ENCODE measurements at places on chromosomes 3 and 15.

- no peak for DNase-seq
Measured at GRCh38 chr15:92870010-92870591, 30.0 kb upstream of the CHD2 start.

GRCh38 chr15:51252671-51253070 lies 85.7 kb downstream of the CYP19A1 start:
- DNase-seq: no peak

GRCh38 chr3:23075496-23075895 lies 127.6 kb upstream of the UBE2E2 start:
- peak; percentile 53 for DNase-seq

DNA sequence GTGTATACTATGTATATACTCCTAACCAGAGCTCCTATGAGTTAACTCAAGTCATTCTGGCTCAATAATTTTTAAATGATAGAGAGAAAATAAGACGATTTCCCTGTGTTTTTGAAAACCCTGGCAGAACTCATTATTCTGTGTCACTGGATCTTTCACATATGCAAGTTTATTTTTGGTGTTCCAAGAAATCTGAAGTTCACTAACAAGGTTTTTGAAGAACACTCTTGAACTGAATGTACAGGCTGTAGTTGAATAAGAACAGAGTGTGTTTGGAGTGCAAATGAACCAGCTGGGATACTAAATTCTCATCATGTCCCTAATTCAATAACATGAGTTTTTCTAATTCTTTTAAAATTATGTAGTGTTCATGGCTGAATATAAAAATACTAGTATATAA lies 466.9 kb upstream of the SUCLG2 start:
- DNase-seq: no peak

DNA sequence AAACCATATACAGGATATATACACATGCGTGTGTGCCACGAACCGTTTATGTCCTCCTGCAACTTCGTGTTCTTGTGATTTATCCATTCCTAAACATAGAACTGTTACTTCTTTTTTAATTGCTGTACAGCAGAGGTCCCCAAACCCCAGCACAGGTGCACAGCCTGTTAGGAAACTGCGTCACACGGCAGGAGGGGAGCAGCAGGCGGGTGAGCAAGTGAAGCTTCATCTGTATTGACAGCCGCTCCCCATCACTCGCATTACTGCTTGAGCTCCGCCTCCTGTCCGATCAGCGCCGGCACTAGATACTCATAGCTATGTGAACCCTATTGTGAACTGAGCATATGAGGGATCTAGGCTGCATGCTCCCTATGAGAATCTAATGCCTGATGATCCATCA lies 34.9 kb upstream of the NRROS start:
- DNase-seq: no peak

GRCh38 chr3:150747886-150748683 lies 14.9 kb downstream of the SIAH2 start:
- no peak for DNase-seq

DNA sequence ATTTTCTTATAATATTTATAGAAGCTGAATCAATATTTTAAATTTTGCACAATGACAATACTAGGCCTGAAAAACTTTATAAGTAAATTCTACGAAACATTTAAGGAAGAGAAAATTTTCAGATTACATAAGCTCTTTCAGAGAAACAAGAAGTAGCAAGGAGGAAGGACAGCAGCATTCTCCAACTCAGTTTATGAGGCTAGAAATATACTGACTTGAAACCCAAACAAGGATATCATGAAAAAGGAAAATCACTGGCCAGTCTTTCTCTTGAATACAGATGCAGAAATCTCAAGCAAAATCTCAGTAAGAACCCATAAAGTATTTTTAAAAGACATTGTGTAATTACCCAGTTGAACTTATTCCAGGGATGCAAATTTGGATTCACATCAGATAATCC lies 121.3 kb downstream of the STAC start:
- no peak for DNase-seq

DNA sequence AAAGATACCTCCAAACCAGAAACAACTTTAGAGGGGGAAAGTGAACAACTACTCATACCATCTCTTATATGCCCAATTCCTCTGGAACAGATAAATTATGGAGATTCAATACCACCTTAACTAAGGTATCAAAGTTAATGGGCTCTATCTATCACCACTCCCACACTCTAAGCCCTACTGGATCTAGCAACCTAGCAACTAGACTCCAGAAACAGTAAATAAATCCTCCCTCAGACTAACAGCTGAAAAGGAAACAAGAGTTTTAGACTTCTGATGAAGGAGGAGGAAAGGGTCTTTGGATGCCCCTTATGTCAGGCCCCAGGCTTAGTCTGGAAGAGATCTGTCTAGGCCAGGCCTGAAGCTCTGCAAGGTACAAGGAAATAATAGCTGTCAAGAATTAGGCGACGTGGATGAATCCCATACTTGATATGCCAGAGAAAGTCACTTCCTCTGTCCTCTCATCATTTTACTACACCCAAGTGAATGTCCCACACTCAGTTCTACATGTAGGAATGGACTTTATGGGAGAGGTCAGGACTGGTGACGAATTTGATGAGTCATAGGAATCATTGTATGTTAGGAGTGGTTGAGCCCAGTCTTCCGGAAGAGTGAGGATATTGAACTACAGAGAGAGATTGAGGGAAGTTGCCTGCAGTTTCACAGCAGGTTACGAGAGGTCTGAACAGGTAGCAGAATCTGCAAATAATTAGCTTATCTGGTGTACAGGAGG lies 113.8 kb downstream of the AKAP13 start:
- peak; percentile 99 for DNase-seq

GRCh38 chr3:71728632-71729342 lies 3.6 kb upstream of the EIF4E3 start:
- peak; percentile 11 for DNase-seq

- no peak for DNase-seq
Measured at GRCh38 chr3:150450916-150451315, 42.8 kb downstream of the TSC22D2 start.

GRCh38 chr3:194447161-194447560 lies 39.6 kb downstream of the ATP13A3 start:
- no peak for DNase-seq

DNA sequence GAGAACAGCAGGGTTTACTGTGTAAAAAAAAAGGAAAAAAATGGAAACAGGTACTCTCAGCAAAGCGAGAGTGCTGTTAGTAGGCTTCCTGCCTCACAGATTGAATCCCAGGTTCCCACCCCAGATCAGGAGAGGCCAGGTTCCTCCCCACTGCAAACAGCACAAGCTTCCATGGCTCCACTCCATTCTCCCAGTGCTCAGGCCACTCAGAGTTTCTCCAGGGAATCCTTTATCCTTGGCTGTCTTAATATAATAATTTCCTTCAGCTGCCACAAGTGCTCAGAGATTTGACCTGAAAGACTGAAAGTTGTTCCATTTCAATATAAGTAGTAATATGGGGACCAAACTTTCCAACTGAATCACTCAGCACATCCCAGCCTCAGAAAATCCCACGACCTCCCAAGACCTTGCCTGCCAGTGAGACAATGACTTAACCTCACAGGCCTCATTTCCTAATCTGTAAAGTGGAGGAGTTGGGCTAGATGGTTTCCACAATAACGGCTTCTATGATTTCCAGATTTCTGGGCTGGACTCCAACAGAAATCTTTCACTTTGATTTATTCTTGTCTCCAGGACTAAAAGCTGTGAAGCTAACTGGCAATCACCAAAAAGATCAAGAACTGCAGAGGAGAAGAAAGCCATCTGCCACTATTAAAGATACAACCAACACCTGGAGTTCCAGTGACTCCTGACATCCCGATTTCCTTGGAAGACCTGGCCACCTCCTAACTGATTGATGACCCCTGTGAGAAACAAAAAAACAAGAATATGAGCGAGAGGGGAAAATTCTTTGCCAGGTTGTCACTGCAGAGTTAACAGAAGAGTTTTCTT lies 289.5 kb downstream of the NEK10 start:
- no peak for DNase-seq

- no peak for DNase-seq
Measured at GRCh38 chr15:77599357-77599756, 33.4 kb downstream of the LINGO1 start.

GRCh38 chr3:167228135-167228534 lies 152.0 kb downstream of the ZBBX start:
- DNase-seq: peak; percentile 51

DNA sequence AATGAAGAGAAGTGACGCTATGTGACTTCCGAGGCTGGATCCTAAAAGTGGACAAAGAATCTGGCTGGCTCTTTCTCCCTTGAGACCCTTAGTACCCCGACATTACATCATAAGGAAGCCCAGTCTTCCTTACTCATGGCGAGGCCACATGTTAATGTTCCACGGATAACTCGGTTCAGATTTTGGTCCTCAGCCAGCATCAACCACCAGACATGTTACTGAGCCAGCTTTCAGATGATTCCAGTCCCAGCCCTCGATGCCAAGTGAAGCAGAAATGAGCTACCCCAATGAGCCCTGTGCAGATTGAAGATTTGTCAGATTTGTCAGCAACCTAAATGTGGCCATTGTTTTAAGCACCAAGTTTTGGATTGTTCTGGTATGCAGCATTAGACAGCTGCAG lies 46.6 kb downstream of the SLCO2A1 start:
- peak; percentile 64 for DNase-seq

DNA sequence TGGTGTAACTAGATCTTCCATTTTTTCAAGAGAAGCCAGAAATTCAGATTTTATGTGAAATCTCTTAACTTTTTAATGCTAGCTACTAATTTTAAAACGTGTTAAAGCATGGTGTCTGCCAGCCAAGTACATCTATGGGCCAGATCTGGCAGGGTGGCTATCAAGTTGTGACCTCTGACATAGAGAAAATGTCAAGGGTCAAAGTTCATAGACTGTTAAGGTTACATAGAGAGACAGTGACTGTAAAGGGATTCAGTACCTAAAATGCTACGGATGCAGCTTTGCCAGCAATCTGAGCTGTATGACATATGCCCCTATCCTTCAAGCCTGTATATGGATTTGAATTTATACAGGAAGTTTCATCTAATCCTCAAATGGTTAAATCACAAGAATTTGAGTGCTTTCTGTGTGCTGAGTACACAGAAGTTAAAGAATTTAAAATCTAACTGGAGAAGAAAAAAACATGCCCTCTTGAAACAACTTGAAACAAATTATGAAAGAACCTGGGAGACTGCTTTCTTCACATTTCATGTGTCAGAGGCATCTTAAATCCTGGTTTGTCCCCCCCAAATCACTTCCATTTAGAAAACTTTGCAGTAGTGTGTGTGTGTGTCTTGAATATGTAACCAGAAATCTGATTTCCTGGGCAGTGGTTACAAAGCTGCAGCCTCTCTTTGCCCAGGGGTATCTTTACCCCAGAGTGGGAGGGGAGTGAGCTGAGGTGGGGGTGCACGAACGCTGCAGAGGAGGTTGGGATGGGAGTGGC lies 895 bp upstream of the ARHGAP31 start:
- DNase-seq: no peak

GRCh38 chr15:42736178-42736792 lies 643 bp downstream of the CDAN1 start:
- DNase-seq: no peak

DNA sequence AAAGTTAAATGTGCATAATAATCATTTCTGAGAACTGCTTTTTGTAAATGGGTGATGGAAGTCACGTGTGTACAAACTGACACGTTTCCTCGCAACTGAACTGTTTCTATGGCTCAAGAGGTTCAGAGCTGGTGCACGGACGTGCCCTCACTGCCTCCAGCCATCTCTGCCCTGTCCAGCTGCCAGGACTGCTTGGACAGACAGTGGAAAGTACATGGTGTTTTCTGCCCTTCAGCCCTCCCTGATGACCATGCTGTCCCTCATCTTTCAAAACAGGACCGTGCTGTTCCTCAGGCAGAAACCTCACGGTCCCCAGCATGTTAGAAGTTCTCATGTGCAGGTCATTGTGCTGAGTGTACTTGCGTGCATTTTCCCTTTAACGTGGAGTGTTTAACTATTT lies 38.7 kb downstream of the GJD2 start:
- DNase-seq: no peak

- peak; percentile 93 for DNase-seq
Measured at GRCh38 chr3:153130312-153130977, 31.6 kb upstream of the RAP2B start.

GRCh38 chr15:77396692-77397091 lies 23.2 kb downstream of the PEAK1 start:
- DNase-seq: no peak

GRCh38 chr3:29583861-29584260 lies 303.0 kb downstream of the RBMS3 start:
- no peak for DNase-seq

GRCh38 chr3:141401573-141402475 lies 33.5 kb downstream of the ZBTB38 start:
- no peak for DNase-seq

DNA sequence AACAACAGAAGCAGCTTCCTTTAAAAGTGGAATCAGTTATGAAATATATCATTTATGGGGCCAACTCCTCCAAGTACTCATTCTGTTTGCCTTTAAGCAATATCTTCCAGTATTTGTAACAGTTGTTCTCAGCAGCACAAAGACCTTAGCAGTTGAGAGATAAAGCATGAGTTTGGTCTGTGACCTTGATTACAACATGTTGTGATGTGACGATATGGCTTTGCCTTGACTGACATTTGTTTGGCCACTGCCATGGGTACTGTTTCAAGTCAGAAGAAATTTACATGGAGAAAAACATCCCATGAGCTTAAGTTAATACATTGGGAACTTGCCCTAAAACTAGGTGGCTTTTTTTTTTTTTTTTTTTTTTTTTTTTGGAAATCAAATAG lies 175.1 kb upstream of the KBTBD8 start:
- DNase-seq: no peak

- DNase-seq: no peak
Measured at GRCh38 chr3:77158730-77159581, 119.1 kb downstream of the ROBO2 start.

DNA sequence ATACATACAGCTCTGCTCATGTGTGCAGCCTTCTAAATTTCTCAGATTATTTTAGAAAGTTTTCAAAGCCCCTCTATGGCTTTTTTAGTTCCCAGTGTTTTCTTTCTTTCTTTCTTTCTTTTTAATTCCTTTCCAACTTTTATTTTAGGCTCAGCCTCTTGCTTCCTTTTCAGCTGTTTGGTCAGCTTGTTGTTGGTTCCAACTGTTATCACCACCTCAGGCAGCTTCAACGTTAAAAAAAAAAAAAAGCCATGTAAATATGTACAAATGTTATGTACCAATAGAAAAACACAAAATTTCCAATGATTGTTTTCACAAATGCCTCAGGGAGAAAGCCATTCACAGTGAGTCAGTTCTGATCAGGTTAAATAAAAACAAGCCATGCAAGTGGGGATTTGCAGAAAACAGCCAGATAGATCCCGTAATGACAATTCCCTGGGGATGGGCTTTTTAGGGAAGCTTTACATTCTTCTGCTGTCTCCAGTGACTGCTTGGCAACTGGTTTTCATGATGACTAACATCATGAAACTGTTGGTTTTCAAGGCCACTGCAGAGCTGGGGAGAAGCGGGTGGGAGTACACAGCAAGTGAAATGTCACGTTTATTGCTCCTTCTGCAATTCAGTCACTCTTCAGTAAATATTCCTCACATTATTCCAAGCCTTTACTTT lies 908.4 kb downstream of the EPHA3 start:
- DNase-seq: peak; percentile 1

- DNase-seq: no peak
Measured at GRCh38 chr3:411226-411625, 214.7 kb downstream of the CHL1 start.

GRCh38 chr15:73017987-73018386 lies 34.3 kb upstream of the NEO1 start:
- DNase-seq: peak; percentile 19

Data from renal cortical epithelial cell (primary cell).